NCI-H1694 (cell line): ENCODE measurements at places on chromosomes 2 and 18.
A peak's percentile ranks its signal among the peaks of the same experiment; 100 is the strongest.

- no peak for DNase-seq
Measured at GRCh38 chr2:156803243-156803642, 367.1 kb downstream of the GPD2 start.

- DNase-seq: no peak
Measured at GRCh38 chr2:227414846-227415245, 27.1 kb upstream of the SCYGR1 start.

- DNase-seq: no peak
Measured at GRCh38 chr2:192230889-192231453, 36.2 kb upstream of the TMEFF2 start.

DNA sequence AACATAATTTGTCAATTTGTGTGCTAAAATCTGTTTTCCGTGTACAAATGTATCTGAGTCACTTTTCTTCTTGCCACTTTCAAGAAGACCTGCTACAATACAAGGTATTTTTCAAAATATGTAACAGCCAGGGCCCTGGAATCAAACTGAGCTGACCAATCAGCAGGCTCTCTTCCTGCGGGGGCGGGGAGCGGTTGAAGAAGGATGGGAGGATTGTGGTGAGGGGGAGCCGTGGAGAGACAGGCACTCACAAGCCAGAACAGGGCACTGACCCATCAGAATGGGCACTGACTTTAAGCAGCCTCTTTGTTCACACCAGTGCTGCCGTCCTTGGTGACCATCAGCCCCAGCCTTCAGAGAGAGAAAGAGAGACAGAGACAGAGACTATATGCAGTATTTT, 40.6 kb upstream of the CCNYL1 start:
- no peak for DNase-seq

- DNase-seq: no peak
Measured at GRCh38 chr18:58405107-58405898, 223.6 kb downstream of the ALPK2 start.

DNA sequence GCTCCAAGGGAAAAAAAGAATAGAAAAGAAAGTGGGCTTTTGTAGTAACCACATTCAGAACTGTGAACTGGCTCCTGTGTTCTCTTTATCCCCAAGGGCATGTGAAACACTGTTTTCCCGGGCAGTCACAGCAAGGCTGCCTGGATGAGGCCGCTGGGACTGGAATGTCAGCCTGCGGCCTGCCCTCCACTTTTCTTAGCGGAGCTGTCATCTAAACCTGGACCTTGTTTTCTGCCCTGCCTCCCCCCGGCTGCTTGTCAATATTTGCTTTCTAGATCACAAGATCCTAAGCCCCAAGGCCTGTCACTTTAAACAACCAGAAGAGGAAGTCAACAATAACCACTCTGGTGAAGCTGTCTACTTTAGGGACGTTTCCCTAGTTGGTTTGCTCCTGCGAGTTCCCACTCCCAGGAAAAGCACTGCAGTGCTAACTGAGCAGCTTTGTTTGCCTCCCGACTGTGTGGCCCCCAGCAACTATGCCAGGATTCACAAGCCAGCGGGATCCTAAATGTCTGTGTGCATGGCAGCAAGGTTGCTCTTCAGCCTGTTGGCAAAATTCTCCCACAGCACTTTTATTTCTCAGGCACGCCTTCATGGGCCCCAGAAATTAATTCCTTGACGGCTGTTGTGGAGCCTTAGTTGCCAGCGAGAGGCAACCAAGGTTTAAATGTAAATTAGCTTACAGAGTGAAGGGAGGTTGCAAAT, 30.6 kb downstream of the SOWAHC start:
- DNase-seq: no peak

GRCh38 chr2:1827686-1828085, 83.4 kb upstream of the PXDN start:
- no peak for DNase-seq

- peak; percentile 25 for DNase-seq
Measured at GRCh38 chr2:68185541-68186164, 28.0 kb downstream of the PNO1 start.

DNA sequence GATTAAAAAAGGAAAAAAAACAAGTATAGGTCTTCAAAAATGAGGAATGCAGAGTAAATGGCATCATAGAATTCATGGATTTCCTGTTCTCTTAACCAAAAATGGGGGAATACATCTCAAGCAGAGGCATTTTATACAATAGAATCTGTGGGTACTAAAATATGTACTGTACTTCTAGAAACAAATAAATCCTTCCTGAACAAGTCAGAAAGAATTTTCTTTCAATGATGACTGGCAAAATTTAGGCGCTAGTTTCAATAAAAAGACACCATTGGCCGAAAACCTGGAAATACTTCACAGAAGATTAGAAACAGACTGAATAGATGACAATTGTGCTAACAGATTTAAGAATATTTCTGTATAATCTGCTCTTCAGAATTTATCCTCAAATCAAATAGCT, 15.1 kb downstream of the TRAK2 start:
- DNase-seq: no peak

- DNase-seq: no peak
Measured at GRCh38 chr18:78505851-78506461, 473.7 kb upstream of the SALL3 start.

GRCh38 chr2:108385411-108386071, 7.8 kb downstream of the SULT1C4 start:
- DNase-seq: no peak

DNA sequence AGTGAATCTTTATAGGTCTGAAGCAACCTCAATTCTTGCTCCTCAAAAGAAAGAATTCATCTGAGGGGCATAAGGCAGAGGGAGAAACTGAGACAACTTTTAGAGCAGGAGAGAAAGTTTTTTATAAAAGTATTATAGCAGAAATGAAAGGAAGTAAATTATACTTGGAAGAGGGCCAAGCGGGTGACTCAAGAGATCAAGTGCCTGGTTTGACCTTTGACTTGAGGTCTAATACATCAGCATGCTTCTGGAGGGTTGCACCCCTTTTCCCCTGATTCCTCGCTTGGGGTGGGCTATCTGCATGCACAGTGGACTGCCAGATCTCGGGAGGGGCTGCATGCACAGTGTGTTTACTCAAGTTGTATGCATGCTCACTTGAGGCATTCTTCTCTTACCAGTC, 268.5 kb upstream of the LRATD1 start:
- DNase-seq: no peak

DNA sequence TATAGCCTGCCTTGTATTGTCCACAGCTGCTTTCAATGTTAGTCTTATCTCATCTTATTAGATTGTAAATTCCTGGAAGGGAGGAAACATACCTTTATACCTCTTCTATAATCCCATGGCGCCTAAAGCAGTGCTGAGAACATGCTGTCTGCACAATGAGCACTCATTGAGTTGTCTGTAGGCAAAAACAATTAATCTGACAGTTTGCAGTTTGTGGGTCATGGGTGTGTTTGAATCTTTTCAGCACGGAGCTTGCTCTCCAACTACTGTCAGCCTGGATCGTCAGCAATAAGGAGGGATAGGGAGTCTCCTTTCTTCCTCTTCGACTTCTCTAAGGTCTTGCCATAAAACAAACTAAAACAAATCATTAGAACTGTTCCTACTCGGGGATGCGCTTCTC, 26.5 kb upstream of the GREB1L start:
- no peak for DNase-seq

GRCh38 chr2:104914509-104914908, 60.6 kb downstream of the POU3F3 start:
- no peak for DNase-seq

DNA sequence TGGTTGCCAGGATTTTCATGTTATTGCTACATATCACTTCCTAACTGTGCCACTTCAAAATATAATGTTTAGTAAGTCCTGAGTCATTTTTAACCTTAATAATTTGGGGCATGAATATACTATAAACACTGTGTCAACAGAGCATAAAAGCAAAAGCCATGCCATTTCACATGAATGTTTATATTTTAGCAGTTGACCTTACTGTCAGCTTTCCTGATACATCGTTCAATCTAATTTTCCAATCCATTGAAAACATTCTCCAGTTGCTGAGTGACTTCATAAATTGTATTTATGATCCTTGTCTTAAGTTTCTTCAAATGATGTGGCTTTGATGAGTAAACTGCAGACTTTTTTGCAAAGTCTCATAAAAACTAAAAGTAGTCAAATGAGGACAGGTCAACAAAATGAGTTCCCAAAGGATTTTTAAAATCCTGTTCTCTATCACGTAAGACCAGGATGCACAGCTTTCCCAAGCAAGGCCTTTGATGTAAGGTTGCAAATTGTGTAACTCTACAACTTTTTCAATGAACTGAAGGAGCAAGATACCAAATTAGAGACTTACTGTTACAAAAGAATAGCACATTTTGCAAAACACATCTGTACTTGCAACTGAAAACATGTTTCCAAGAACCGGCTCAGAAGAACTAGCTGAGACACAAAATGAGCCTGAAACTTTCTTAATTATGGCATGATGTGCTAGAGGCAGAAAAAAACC, 117.7 kb downstream of the SATB2 start:
- DNase-seq: no peak

DNA sequence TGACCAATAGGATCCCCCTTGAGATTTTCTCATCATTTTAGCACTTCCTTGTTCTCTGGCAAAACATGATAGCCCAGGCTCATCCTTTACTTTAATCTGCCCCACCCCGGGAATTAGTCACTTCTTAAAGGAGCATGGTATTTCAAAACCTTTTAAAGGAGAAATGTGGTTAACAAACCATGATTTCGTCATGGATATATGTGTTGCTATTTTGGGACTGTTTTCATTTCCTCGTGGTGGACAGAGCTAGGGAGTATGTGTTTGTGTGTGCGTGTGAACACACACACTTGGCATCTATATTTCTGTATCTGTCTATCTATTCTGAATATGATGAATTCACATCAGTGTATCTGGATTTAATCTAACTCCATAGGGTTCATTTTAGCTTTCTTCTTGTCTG, 128.1 kb downstream of the BIRC6 start:
- DNase-seq: no peak

DNA sequence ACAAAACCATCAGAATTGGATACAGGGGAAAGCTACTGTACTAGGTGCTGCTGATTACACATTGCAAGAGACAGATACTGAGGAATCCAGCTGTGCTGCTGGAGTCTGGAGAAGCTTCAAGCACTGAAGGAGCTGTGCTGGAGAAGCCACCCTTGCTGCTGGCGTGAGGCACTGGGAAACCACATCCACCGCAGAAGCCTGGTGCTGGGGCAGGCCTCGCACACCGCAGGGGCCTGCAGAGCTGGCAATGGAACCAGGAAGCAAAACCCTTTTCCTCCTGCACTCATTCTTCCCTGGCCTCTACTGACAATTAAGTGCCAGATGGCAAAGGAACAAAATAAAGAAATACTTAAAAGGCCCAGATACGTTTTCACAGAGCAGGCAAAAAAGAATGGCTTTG, 94.4 kb upstream of the MSH6 start:
- no peak for DNase-seq

- DNase-seq: no peak
Measured at GRCh38 chr2:3741867-3742602, 38.7 kb downstream of the DCDC2C start.

- no peak for DNase-seq
Measured at GRCh38 chr2:202099515-202099914, 26.5 kb downstream of the KIAA2012 start.

- DNase-seq: no peak
Measured at GRCh38 chr2:237281836-237282306, 132.1 kb downstream of the COL6A3 start.

GRCh38 chr2:8086796-8087479, 594.9 kb upstream of the ID2 start:
- no peak for DNase-seq

DNA sequence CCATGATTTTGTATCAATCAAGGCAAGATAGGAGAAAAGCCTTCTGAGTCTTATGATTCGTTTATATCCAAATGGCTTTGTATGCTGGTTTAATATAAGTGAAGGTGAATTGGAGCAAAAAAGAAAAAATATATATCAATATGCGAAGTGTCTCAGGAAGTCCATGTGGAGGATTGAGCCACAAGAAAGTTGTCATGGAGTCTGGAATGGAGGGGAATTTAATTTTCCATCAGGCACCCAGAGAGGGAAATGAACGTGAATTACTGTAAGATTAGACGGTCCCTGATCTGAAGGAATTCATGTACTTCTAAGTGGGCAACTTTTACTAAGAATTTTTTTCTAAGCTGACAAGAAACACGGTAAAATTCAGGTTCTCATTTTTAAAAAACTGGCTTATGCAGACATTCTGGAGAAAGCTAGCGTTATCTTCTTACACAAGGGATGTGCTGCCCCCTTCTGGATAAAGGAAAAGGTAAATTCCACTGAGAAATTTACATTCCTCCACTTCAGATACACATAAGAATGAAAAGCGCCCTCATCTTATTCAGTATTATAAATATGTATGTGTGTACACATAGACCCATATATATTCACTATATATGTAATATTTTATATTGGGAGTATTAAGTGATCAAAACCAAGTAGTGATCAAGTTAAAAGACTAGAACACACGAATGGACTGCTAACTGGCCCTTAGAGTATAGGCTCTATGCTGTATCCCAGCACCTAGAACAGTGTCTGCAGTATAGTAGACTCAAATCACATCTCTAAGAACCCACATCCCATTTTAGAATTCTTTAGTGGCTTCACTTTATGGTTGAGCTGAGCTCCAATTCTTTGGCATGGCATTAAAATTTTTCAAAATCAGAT, 289.0 kb upstream of the TFPI start:
- peak; percentile 54 for DNase-seq

GRCh38 chr2:158100411-158100810, 1.3 kb upstream of the UPP2 start:
- DNase-seq: no peak

- DNase-seq: no peak
Measured at GRCh38 chr2:233208382-233209116, 42.9 kb upstream of the ATG16L1 start.

GRCh38 chr2:2005915-2006314, 261.6 kb upstream of the PXDN start:
- DNase-seq: no peak

GRCh38 chr2:205860885-205861284, 178.6 kb downstream of the NRP2 start:
- no peak for DNase-seq

DNA sequence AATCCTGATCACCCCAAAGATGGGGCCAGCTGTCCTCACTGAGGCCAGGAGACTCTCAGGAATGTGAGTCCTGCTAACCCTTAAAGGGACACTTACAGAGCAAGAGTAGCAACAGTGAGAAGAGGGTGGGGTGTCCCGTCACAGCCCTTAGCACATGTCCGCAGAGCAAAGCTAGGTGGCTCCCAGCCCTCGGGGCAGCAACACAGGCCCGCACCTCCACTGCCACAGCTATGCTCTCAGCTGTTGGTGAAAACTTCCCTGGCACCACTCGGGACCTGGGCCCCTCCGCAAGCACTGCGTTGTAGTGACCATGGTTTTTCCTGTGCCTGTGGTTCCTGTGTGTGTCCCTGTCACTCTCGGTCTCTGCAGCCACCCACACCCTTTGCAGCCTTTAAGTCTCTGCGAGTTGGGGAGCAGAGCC, 76.4 kb upstream of the UXS1 start:
- no peak for DNase-seq

- no peak for DNase-seq
Measured at GRCh38 chr2:85057226-85057962, 75.8 kb upstream of the TCF7L1 start.

GRCh38 chr2:232237464-232237863, 141.1 kb upstream of the ALPP start:
- no peak for DNase-seq
